ENCODE measurements at places on chromosomes 2 and 18.

- no peak for DNase-seq
These were observed 15.5 kb downstream of the FAM178B start for GRCh38 chr2:96970910-96971309.

DNA sequence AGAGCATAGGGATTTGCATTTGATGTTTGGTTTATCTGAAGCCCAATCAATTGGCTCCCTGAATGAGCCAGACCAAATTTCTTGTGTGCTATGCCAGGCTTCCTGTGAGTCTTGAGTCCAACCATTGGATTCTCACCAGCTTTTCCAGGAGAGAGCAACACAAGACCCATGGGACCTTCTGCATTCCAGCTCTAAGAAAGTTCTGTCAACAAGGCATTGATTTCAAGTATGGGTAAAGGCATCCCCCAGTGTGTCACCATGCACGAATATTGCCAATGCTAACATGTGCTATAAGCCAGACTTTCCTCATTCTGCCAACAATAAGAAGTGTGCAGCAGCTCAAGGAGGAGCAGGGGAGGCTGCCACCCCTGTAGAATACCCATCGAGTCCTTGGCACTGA is 266.6 kb downstream of the ETAA1 start:
- no peak for DNase-seq

DNA sequence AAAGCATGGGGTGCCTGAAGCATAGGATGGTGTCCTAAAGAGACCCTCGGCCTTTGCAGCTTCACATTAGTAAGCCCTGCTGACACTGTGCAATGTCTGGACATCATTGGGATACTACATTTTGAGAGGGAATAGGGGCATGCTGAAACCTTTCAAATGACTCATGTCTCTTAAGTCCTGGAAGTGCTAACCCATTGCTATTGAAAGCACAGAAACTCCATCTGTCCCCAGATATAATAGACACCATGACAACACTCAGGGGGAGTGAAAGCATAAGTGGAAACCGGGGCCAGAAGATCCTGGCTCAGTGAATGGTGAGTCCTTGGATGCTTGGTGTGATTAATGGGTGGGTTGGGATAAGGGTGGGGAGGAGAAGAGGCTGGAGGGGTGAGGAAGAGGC is 595.5 kb upstream of the ID2 start:
- DNase-seq = no peak

DNA sequence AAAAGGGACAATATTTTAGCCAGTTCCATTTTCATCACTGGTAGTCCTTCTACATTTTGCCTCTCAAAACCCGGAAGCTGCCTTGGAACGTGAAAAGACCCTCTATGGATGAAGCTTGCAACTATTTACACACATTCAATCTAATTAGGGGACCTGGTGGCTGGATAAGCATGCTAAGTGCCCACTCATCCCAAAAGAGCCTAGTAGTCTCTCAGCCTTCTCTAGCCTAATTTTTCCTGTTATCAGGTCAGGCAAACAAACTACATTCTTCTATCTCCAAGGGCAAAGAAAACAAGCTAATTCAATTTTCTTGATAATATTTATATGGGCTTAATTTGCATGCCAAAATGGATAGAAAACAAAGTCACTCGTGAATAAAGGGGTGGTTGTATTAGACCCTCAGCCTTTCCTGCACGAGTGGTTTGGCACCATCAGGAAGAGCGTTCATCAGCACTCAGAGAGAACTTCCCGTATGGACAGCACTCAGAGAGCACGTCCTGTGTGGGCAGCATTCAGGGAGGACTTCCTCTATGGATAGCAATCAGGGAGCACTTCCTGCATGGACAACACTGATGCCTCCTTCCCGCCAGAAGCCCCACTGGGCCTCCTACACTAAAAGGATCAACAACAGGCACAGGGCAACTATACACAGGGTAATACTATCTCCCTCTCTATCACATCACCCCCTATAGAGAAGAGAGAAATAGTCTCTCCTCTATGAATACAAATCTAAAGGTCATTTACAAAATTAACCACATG is 122.2 kb downstream of the RBMS1 start:
- no peak for DNase-seq

- DNase-seq = no peak
These were observed 68.5 kb downstream of the NCOA1 start for GRCh38 chr2:24559473-24560113.

GRCh38 chr2:10052216-10052615 is 8.9 kb downstream of the KLF11 start:
- no peak for DNase-seq

DNA sequence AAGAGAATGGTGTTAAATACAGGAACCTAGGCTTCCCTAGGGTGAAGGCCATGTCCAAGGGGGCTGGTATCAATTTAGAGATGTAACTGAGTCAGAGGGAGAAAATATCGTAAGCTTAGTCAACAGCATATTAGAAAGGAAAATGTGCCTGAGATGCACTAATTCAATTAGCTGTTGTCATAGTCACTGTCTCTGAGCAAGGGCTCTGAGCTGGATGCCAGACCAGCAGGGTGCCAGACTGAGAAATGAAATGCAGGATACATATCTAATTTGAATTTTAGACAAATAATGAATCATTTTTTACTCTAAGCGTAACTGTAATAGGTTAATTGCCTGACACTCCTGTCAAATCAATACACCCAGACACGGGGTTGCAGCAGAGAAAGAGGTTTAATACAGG is 11.4 kb upstream of the SLC35F6 start:
- no peak for DNase-seq

- no peak for DNase-seq
These were observed 25.5 kb upstream of the LRRC30 start for GRCh38 chr18:7205346-7205745.

GRCh38 chr2:136175466-136175865 is 57.5 kb upstream of the CXCR4 start:
- DNase-seq = no peak

GRCh38 chr18:23967321-23968089 is 47.0 kb upstream of the TTC39C start:
- DNase-seq = no peak

All from suprapubic skin (tissue), 4 donors.